ENCODE measurements at places on chromosomes 1 and 21. TPM values are rescaled to one million over a fixed set of nuclear protein-coding genes. Genes with fewer than 3 reads are reported as not detected.
A peak's percentile ranks its signal among the peaks of the same experiment; 100 is the strongest.

- DNase-seq = peak; percentile 78
These were observed 9.1 kb upstream of the LCE2D start for GRCh38 chr1:152654110-152654509.

- DNase-seq = peak; percentile 66
These were observed 631 bp upstream of the SPATC1L start for GRCh38 chr21:46184625-46185555.

- no peak for DNase-seq
These were observed 38.3 kb downstream of the PTGFRN start for GRCh38 chr1:116948046-116948445.

The GUCA2A gene
- not detected for total RNA-seq

The PGLYRP4 gene
- total RNA-seq = not detected

The NUP210L gene
- total RNA-seq = 0.02 TPM

The RYR2 gene
- not detected for total RNA-seq

The CACNA1S gene
- total RNA-seq = not detected
